ENCODE measurements at places on chromosomes 13 and 19.

- DNase-seq, result no peak
Measured at GRCh38 chr19:35377656-35378055, 6.8 kb downstream of the GPR42 start.

GRCh38 chr13:43383498-43384165, 360.2 kb downstream of the DNAJC15 start:
- DNase-seq, result no peak

DNA sequence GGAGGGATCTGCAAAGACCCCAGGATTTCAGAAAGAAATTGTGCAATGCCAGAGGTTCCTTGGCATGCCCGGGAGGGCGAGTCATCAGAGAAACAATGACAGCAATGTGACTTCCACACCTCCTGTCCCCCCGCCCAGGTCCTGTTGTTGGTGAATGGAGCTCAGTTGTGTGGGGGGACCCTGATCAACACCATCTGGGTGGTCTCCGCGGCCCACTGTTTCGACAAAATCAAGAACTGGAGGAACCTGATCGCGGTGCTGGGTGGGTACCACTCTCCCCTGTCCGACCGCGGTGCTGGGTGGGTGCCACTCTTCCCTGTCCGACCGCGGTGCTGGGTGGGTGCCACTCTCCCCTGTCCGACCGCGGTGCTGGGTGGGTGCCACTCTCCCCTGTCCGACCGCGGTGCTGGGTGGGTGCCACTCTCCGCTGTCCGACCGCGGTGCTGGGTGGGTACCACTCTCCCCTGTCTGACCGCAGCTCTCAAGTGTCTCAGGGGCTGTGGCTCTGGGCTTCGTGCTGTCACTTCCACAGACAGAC, 5.2 kb upstream of the F10 start:
- DNase-seq, result no peak

GRCh38 chr19:33460221-33460908, 61.2 kb downstream of the PEPD start:
- DNase-seq, result no peak

GRCh38 chr19:3055741-3056416, 6.4 kb downstream of the TLE5 start:
- DNase-seq, result no peak

GRCh38 chr13:95059306-95059705, 241.9 kb downstream of the ABCC4 start:
- DNase-seq, result no peak

- no peak for DNase-seq
Measured at GRCh38 chr13:42752731-42753130, 28.7 kb upstream of the FAM216B start.

DNA sequence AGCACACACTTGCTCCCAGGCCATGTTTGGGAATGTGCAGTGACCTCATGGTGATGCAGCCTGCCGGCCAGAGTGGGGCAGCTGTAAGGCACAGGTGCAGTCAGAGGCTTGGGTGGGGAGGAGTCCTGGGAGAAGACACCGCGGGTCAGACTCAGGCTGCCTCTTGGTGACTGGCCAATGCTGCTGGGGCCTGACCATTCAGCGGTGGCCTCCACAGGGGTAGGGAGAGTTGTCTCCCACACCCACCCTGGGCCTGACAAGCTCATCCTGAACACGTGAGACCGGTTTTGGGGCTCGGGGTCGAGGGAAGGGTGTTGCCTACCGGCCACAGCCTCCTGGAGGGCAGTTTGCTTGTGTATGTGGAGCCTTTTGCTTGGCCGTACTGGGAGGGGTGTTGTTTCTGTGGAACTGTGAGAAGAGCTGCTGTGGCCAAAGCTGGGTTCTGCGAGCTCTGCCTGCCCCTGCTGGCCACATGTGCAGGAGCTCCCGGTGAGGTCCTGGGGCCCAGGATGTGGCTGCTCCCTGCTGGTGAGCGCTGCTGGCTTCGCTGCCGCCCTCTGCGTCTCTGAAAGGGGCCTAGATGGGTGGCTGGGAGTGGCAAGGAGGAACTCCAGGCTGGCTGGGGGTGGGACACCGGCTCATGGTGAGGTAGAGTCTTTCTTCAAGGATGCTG, 22.1 kb downstream of the UPF1 start:
- DNase-seq, result no peak

DNA sequence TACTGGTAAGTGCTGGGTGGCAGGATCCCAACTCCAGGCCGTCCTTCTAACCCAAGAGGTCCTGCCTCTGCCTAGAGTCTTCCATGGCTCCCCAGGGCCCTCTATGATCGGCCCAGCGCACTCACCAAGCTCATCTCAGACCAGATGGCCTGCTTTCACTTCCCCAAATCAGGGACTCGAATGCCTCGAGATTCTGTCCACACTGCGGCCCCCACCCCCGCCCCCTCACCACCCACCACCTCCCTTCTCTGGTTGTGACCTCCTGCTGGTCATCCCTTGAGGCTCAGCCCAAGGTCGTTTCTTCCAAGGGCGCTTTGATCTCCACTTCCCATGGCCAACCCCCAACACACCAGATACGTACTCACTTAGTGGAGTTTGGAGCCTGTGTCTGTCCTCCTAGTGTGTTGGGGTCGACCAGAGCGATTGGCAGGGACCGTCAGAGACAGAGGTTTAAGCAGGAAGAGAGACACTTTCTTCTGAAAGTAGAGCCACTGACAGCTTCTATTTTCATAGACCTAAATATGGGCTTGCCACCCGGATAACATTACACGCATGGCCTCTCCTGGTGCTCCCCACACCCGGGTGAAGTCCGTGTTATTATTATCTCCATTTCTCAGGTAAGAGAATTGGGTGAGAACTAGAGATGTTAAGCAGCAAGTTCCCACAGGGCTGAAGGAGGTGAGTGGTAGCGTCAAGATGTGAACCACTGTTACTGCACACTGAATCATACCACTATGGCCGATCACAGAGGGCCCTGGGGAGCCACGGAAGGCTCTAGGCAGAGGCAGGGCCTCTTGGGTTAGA, at the start of gene FCER2:
Gene FCER2 (minus strand): TSS at position 478 of the 804 bp plus-strand sequence. CDS start 2,371 bp downstream, outside the sequence.
- no peak for DNase-seq

- no peak for DNase-seq
Measured at GRCh38 chr19:4064149-4064495, 2.6 kb downstream of the ZBTB7A start.

DNA sequence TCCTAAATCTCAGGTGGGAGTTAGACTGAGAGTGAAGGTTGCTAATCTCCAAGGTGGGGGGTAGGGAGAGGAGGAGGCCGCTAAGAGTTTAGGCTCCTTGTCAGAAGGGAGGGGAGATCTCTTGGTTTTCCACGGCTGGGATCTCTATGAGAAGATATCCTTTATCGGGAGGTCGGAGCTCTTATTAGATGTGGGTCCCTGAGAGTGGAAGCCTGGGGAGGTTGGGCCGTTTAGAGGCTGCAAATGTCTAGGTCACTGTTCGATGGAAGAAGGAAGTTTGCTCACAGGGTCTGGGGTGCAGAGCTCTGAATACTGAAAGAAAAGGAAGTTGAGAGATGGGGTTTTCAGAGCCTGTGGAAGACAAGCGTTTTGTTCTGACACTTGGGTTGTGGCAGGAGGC, 3.8 kb downstream of the MYADM start:
- DNase-seq, result no peak

DNA sequence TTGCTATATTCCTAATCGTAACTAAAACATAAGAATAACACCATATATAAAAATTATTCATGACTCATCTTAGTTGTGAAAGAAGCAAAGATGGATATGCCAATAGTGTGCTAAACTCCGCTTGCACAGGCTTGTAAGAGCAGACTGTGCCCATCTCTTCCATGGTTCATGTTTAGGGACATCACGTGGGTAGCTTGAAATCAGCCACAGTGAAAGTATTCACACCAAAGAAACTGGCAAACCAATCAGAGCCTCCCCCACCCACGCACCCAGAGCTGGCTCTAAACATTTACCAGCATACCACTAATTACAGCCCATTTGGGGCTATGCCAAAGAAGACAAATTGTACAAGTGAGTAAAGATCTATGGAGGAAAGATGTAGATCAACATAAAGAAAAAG, 147.5 kb downstream of the DIAPH3 start:
- DNase-seq, result no peak

- DNase-seq, result no peak
Measured at GRCh38 chr13:33550885-33551284, 265.3 kb upstream of the STARD13 start.

DNA sequence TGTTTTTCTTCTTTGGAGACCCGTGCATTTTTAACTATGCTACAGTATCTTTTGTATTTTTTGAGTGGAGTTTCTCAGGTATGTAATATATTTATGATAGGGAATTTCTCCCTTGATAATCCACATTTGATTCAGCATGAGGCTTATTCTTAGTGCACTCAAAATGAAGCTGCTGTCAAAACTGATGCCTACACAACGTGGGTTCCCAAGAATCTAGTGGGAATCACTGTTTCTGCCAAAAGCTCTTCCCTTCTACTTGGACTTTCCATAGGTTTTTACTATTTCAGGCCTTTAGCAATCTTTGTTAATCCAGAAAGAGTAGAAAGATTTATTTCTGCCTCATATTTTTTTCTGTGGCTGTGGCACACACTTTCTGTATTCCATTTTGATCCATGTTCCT, 1003.7 kb downstream of the SLITRK5 start:
- DNase-seq, result no peak

DNA sequence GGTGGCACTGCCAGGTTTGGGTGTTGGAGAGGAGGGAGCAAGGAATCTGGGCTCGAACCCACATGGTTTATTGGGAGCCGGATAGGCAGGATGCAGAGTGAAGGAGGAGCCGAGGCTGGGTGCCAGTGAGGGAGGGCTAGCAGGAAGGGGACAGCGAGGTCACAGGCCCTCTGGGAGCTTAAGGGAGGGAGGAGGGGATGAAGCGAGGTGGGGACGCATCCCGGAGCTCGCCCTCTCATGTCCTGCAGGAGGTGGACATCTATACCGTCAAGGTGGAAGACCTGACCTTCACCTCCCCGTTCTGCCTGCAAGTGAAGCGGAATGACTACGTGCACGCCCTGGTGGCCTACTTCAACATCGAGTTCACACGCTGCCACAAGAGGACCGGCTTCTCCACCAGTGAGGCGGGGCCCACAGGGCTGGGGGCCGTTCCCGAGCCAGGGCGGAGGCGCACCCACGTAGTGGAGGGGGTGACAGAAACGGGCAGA, 3.5 kb upstream of the ADM5 start:
- DNase-seq, result no peak

GRCh38 chr19:38506723-38507550, 73.4 kb downstream of the RYR1 start:
- peak; percentile 7 for DNase-seq

DNA sequence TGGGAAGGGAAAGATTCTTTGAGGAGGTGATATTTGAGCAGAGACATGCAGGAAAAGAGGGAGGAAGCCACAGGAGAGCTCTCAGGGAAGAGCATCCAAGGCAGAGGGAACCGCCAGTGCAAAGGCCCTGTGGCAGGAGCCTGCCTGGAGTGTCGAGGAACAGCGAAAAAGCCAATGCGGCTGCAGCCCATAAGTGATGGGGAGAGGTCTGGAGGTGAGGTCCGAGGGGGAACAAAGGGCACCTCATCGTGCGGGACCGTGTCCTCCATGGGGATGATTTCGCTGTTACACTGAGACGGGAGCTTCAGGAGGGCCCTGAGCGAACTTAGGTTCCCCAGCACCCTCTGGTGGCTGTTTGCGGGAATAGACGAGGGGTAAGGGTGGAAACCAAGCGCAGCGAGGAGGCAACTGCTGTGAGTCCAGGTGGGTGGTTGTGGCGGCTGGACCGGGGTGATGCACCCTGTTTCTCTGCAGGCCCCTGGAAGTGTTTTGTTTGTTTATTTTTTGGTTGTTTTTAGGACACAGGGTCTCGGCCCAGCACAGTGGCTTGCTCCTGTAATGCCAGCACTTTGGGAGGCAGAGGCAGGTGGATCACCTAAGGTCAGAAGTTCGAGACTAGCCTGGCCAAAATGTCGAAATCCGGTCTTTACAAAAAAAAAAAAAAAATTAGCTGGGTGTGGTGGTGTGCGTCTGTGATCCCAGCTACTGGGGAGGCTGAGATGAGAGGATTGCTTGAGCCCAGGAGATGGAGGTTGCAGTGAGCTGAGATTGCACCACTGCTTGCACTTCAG, 5.9 kb upstream of the EHD2 start:
- peak; percentile 51 for DNase-seq

DNA sequence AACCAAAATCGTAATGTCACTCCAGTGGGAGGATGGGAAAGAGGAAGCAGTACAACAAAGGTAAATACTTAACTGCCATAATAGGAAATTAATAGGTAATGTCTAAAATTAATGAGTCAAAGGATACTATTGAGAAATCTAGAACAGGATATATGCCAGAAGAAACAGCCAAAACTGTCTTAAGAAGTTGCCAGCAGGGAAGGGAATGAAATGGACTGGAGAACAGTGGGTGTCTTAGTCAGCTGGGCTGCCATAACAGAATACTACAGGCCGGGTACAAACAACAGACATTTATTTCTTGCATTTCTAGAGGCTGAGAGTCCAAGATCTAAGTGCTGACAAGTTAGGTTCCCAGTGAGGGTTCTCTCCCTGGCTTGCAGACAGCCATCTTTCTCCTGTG, 40.3 kb upstream of the IPO5 start:
- no peak for DNase-seq

DNA sequence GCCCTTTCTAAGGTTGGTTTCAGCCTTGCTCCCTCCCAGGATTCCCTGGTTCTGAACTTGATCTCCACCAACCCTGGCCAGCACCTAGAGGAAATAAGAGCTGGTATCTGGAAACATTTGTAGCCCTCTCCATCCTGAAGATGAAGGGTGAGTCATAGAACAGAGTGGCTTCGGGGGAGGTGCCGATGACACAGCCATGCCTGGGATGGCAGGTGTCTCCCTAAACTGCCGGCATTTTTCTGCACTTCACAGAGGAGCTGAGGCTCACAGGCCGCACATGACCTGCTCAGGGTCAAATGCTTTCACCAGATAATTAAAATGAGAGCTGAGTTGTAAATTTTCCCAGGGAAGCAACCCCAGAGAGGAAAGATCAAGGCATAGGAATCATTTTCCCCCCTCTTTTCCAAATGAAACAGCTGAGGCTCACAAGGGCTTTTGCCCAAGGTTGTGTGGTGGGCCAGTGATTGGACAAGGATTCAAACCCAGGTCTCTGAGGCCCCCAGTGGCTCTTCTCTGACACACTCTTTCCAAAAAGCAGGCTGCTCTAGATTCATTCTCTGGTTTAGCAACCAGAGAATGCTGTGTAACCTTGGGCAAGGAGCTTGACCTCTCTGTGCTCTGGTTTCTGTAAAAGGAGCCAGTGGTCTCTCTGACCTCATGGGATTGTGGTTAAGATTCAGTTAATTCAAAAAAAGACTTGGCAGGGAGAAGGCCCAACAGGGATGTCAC, 1.2 kb upstream of the SLC25A42 start:
- no peak for DNase-seq

- DNase-seq, result no peak
Measured at GRCh38 chr13:60275208-60275607, 111.5 kb upstream of the DIAPH3 start.
